ENCODE measurements at places on chromosomes 16 and 17.
A peak's percentile ranks its signal among the peaks of the same experiment; 100 is the strongest.

DNA sequence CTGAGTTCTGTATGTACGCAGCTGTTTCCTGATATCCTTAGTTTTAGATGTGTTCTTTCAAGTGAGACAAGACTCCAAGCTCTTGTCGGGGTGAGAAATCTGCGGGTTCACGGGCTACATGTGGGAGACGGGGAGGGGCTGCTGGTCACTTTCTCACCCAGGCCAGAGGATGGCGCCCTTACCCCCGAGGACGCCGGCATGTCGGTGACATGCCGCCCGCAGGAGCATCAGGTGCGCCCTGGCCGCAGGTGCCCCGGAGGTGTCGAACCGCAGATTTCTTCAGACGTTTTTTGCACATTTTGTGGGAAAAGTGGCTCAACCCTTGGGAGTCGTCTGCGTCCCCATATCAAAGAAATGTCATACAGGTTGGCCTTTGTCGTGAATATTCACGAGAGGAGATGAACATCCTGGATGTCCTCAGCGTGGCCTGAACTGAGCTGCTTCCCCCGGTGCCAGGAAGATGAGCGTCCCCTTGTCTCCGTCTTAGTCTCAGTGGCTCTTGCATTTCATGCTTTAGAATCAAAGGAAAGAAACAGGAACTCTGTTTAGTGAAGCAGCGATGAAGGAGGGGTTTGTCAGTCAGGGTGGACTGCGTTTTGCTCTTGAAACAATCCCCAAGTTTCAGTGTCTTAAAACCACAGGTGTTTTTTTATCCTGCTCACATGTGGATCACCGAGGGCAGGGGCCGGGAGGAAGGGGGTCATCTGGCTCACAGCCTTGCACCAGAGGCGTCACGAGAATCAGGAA lies 75.4 kb upstream of the ZNF750 start:
- no peak for DNase-seq

DNA sequence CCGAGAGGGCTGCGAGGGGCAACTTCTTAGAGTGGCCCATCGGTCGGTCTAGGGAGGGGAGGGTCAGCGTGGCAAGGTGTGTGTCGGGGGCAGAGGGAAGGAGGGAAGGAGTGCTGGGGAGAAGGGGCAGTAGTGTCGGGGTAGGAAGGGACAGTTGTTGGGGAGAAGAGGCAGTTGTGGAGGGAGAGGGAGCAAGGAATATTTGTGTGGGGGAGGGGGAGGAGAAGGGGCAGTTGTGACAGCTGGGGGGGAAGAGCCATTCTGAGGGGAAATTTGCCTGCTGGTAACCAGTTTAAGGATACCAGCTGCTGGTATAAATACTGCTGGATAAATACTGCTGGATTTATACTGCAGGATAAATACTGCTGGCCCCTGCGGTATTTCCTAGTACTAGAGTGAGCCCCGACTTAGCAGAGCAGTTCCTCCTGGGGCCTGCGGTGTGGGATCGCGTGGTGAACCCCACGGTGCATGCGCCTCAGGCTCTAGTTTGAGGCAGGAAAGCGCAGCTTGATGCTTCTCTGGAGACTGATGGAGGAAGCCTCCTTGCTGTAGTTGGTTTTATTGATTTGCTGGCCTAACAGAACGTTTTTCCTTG lies 309 bp downstream of the DNAH2 start:
- no peak for DNase-seq

- DNase-seq, result no peak
Measured at GRCh38 chr16:28554634-28555423, 1.1 kb downstream of the SGF29 start.

DNA sequence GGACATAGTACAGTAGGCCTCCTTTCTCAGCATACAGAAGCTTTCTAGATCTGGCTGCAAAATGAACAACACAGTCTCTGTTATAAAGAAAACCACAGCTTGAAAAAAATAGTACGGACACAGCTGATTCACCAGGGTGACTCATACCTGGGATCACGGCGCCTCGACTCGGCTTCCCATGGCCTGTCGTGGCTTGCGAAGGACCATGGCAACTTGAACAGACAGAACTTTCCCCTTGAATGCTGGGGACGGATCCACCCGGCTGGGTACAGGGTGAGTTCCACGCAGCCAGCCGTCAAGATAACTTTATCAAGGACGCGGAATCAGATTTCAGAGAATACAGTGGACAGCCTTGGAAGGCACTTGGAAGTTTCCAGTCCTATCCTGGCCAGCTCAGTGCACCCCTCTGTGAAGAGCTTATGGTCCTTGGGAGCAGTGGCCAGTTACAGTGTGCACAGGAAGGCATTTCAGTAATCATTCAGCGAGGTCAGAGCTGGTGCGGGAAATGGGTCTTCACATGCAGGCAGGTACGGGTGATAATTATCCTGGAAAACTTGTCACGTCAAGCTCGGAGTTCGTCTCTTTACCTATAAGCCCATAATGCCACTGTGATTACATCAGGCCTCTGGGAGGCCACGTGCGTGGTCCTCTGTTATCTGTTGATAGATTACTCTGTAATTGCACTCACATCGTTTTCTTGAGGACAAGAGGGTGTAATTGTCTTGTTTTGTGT lies 57.9 kb upstream of the MAF start:
- DNase-seq, result peak; percentile 52

DNA sequence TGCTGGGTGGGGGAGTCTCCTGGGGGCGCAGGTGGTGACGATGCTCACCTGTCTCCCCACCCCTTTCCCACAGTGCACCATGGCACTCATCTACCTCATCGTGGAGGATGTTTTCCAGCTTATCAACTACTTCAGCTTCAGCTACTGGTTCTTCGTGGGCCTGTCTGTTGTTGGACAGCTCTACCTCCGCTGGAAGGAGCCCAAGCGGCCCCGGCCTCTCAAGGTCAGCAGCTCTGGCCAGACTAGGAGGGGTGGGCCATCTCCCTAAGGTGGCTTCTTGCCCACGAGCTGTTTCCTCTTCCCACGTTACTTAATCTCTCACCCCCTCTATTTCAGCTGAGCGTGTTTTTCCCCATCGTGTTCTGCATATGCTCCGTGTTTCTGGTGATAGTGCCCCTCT lies 14.5 kb downstream of the SLC7A6OS start:
- DNase-seq, result no peak

- DNase-seq, result no peak
Measured at GRCh38 chr17:49514071-49514721, 19.1 kb downstream of the NGFR start.

- DNase-seq, result peak; percentile 72
Measured at GRCh38 chr16:51636920-51637769, 486.1 kb upstream of the SALL1 start.

DNA sequence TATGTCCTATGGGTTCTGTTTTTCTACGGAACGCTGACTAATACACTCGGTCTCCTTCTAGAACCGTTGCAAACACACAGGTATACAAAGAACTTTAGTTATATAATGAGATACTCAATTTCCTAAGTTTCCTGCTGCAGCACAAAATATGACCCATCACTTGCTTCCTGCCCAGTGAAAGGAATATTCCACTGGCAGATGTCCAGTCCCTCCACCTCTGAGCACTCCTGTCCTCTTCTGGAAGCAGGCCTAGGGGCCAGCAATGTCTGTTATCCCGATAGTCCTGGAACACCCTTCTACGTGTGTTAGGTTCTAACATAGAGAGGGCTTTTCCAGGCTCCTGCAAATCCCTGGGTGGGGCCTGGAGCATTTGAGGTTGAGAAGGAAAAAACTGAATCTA lies 32.7 kb downstream of the ADAMTS18 start:
- DNase-seq, result no peak

- no peak for DNase-seq
Measured at GRCh38 chr16:64365448-64365931, 756.4 kb downstream of the CDH11 start.

DNA sequence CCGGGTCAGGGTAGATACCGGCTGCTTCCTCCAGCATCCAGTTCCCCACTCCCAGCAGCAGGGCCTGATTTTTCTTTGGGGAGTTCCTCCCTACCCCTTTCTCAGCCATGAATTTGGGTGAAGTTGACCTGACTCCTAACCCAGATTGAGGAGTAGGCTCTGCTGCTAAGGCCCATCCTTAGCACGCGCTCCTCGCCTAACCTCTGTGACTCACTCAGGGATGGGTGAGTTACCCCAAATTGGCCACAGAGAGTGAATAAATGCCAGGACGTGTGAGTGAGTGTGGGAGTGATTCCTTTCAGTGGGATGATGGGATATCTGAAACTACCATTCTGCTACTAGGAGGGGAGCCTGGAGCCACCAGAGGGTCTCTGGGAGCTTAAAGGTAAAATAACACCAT lies 28.9 kb upstream of the ABCC12 start:
- DNase-seq, result peak; percentile 7

GRCh38 chr17:1055751-1056645 lies 59.1 kb downstream of the TIMM22 start:
- DNase-seq, result peak; percentile 88

GRCh38 chr16:17861981-17862479 lies 391.3 kb upstream of the XYLT1 start:
- DNase-seq, result no peak

DNA sequence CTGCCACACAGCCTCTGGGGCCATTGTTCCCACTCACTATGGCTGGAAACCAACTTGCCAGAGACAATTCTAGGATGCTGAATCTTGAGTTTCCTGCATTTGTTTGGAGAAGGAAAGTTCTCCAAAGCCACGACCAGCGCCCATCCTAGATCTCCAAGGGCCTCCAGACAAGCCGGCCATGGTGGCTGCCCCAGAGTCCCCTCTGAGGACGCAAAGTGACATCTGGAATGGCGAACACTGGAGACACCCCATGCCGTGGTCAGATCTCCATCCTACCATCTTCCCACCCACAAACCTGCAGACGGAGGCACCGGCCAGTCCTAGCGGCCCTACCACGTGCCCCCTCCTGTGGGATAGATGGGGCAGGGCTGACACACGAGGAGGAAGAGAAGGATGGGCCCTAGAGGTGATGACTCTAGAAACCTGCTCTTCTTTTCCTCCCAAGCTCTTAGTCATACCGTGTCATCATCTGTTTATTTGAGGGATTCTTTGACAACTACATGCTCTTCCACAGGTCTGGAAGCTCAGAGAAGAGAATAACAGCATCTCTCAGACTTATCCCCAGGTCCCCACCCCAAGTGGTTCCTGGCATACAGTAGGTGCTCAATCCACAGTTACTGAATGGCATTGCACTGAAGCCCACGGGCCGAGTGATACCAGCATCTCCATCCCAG lies 71.3 kb downstream of the MYH11 start:
- no peak for DNase-seq

DNA sequence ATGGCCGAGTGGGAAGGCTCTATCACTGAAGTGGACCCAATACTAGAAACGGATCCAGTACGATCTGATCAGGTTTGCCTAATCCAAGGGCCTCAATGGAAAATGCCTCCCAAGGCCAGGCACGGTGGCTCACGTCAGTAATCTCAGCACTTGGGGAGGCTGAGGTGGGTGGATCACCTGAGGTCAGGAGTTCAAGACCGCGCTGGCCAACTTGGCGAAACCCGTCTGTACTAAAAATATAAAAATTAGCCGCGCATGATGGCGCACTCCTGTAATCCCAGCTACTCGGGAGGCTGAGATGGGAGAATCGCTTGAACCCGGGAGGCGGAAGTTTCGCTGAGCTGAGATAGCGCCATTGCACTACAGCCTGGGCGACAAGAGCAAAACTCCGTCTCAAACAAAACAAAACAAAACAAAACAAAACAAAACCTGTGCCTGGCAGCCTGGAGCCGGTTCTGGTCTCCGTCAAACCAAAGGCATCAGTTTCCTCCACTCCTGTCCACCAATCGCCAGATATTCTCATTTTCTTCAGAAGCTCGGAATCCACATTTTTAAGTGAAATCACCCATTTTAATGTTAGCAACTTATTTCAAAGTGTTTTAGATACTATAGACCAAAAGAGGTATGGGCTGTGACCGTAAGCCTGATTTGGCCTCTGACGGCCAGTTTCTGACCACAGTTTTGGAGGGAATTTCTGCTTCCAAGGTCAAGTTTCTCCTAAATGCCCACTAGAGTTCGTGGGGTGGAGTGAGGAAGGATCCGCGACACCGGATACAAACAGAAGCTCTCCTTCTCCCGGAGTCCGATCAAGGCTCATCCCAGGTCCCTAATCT lies 664 bp downstream of the NQO1 start:
- peak; percentile 18 for DNase-seq

DNA sequence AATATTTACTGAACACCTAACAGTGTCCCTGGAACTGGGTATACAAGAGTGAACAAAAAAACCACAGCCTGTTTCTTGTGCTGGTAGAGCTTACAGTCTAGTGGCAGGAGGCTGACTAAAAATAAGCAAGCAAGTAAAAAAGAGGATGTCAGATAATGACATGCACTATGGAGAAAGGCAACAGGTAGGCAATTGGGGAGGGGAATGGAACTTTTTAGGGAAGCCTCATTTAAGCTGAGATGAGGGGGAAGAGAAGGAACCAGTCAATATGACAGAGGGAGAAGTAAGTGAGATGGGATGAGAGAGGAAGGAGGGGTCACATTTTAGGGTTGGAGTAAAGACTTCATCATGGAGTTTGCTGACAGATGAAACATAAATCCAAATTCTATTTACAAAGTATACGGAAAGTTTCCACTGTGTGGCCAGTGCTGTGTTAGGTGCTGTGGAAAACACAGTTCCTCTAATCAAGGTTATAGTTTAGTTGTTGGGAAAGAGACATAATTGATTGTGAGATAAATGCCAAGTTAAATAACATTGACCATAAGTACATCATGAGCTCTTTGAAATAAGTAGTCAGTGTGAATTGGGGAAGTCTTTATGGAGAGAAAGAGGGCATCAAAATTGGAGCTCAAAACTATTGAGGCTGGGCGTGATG lies 251.4 kb downstream of the FTO start:
- DNase-seq, result no peak

GRCh38 chr17:58822148-58823050 lies 66.7 kb downstream of the PPM1E start:
- DNase-seq, result no peak

- no peak for DNase-seq
Measured at GRCh38 chr16:6803176-6803575, 529.5 kb upstream of the RBFOX1 start.

- no peak for DNase-seq
Measured at GRCh38 chr16:71859762-71860521, 14.2 kb downstream of the ATXN1L start.

- no peak for DNase-seq
Measured at GRCh38 chr16:49399594-49400364, 26.2 kb downstream of the C16orf78 start.

DNA sequence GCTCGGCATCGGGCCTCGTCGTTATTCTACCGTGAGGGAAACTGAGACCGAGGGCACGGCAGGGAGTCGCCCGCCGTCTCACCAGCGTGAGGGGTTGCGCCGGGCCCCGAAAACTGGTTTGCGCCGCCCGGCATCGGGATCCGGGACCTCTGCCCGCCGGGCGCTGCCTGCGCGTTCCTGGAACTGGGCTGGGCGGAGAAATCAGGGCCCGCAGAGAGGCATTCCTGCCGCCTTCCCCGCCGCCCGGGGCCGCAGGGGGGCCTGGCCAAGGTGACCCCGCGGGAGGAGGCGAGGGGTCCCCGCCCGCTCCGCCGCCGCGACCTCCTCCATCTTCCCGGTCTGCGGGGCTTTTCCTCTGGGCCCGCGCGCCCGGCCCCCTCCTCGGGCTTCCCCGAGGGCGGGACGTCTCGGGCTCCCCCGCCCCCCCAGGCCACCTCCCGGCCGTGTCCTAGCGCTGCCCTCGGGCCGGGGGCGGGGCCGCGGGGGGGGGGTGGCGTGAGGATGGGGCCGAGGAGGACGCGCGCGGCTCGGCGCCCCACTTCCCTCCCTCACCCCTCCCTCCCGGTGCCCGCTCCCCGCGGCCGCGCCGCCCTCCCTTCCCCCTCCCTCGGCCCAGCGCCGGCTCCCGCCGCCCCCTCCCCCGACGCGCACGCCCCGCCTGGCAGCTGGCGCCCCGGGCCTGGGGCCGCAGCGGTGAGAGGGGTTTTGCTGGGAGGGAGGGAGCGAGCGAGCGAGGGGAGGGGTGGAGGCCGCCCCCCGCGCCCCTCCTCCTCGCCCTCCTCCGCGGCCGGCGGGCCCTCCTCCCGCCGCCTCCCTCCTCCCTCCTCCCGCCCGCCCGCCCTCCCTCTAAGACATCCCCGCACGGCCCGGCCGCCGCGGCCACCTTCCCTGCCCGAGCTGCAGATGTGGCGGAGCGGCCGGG lies at the start of gene GLIS2:
Gene GLIS2 (plus strand): TSS at position 882 of the 922 bp plus-strand sequence. CDS start 16,214 bp downstream, outside the sequence.
- peak; percentile 94 for DNase-seq
